ENCODE measurements at places on chromosomes 6 and 20.

DNA sequence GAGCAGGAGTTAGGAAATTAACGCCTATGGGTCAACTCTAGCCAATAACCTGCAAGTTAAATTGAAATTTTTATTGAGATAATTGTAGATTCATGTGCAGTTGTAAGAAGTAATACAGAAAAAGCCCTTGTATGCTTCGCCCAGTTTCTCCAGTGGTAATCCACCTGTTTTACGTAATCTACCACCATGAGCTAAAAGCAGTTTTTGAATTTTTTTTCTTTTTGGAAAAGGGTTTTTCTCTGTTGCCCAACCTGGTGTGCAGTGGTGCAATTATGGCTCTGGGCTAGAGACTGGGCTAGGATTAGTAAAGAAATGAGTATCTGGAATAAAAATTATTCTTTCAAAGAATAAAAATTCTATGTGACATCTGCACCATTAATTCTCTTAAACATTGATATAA, 116.2 kb downstream of the ZFP64 start:
- no peak for DNase-seq

- no peak for DNase-seq
Measured at GRCh38 chr20:36402708-36403107, 96.6 kb downstream of the DLGAP4 start.

- DNase-seq = peak; percentile 19
Measured at GRCh38 chr20:22389836-22390542, 194.4 kb downstream of the FOXA2 start.

GRCh38 chr20:22582964-22583772, 1.2 kb downstream of the FOXA2 start:
- no peak for DNase-seq

- no peak for DNase-seq
Measured at GRCh38 chr6:116522896-116523295, 11.5 kb downstream of the CALHM5 start.

Measured in AG10803 (cell line).